Naive B cell (primary cell): ENCODE measurements at places on chromosomes 5 and 9. TPM values are rescaled to one million over a fixed set of nuclear protein-coding genes. Genes with fewer than 3 reads are reported as not detected.

Gene GKAP1
- 5.5 TPM for polyA plus RNA-seq

Gene NIPAL4
- 3.5 TPM for polyA plus RNA-seq

Gene SPOUT1
- 60.4 TPM for polyA plus RNA-seq

Gene NUDT2
- 37.0 TPM for polyA plus RNA-seq

Gene MED10
- polyA plus RNA-seq: 99.9 TPM

Gene MACIR
- 7.7 TPM for polyA plus RNA-seq

Gene OTULINL
- polyA plus RNA-seq: 0.85 TPM

Gene MLANA
- polyA plus RNA-seq: not detected

Gene EIF4EBP3
- polyA plus RNA-seq: 90.3 TPM

Gene AGXT2
- not detected for polyA plus RNA-seq

Gene DNAJC25
- polyA plus RNA-seq: 3.6 TPM

Gene SHISAL2B
- polyA plus RNA-seq: not detected

Gene SPATA31D4
- polyA plus RNA-seq: not detected

Gene UNC5A
- not detected for polyA plus RNA-seq

Gene STOM
- polyA plus RNA-seq: 9.7 TPM

Gene SOWAHA
- not detected for polyA plus RNA-seq

Gene ITK
- polyA plus RNA-seq: 0.61 TPM

Gene MEIKIN
- polyA plus RNA-seq: not detected

Gene CSNK1A1
- polyA plus RNA-seq: 148 TPM

Gene ABCA1
- polyA plus RNA-seq: 3.7 TPM

Gene IL31RA
- not detected for polyA plus RNA-seq

Gene SPOCK1
- not detected for polyA plus RNA-seq

Gene RETREG1
- polyA plus RNA-seq: 15.7 TPM

Gene ACTBL2
- not detected for polyA plus RNA-seq

Gene PAM
- polyA plus RNA-seq: 1.2 TPM

Gene ZNF454
- polyA plus RNA-seq: not detected

Gene AGPAT2
- polyA plus RNA-seq: 36.1 TPM

Gene RLN2
- not detected for polyA plus RNA-seq

Gene TGFBR1
- polyA plus RNA-seq: 6.6 TPM

Gene SAXO1
- polyA plus RNA-seq: not detected

Gene FNIP1
- 33.4 TPM for polyA plus RNA-seq

Gene KLHL3
- polyA plus RNA-seq: 2.7 TPM

Gene PCDHGC3
- polyA plus RNA-seq: 0.61 TPM

Gene DNAJC18
- polyA plus RNA-seq: 10.0 TPM

Gene PHYHD1
- 0.34 TPM for polyA plus RNA-seq

Gene FOXB2
- polyA plus RNA-seq: not detected

Gene CDC25C
- not detected for polyA plus RNA-seq

Gene PCA3
- polyA plus RNA-seq: not detected

Gene GCNT4
- polyA plus RNA-seq: not detected

Gene SYK
- 227 TPM for polyA plus RNA-seq

Gene CEL
- polyA plus RNA-seq: 0.11 TPM

Gene C6
- not detected for polyA plus RNA-seq

Gene AGGF1
- polyA plus RNA-seq: 33.1 TPM

Gene KCNN2
- polyA plus RNA-seq: not detected

Gene CDH9
- not detected for polyA plus RNA-seq
